Sigmoid colon (tissue), 7 donors: ENCODE measurements at places on chromosomes 13 and 19. TPM values are rescaled to one million over a fixed set of nuclear protein-coding genes. Genes with fewer than 3 reads are reported as not detected.
A peak's percentile ranks its signal among the peaks of the same experiment; 100 is the strongest.

DNA sequence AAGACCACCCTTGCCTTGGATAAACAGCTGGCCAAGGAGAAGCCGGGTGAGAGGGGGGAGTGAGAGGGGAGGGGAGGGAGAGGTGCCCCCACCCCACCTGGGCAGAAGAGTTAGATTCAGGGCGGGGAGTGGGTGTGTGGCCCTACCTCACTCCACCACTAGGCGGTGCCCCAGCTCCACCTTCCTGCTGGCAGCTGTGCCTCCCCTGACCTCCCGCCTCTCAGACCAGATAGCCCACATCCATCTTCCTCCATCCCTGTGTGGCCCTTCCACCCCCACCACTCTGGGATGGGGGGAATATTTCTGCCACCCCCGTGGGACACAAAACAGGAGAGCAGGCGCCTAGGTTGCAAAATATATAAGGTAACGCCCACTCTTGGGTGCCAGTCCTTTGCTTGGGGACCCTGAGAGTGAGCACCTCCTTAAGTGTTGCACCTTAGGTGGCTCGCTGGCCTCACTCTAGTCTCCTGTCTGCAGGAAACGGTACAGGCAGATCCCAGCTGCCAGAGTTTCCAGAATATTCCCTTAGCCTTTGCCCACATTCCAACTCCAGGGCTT is 13.8 kb upstream of the EHD2 start:
- no peak for DNase-seq

GRCh38 chr13:33452873-33453517 is 167.4 kb upstream of the STARD13 start:
- DNase-seq = peak; percentile 73

GRCh38 chr19:5103812-5104410 is 135.0 kb downstream of the KDM4B start:
- DNase-seq = no peak

GRCh38 chr13:89514534-89515312 is 1832.8 kb upstream of the MIR17HG start:
- no peak for DNase-seq

DNA sequence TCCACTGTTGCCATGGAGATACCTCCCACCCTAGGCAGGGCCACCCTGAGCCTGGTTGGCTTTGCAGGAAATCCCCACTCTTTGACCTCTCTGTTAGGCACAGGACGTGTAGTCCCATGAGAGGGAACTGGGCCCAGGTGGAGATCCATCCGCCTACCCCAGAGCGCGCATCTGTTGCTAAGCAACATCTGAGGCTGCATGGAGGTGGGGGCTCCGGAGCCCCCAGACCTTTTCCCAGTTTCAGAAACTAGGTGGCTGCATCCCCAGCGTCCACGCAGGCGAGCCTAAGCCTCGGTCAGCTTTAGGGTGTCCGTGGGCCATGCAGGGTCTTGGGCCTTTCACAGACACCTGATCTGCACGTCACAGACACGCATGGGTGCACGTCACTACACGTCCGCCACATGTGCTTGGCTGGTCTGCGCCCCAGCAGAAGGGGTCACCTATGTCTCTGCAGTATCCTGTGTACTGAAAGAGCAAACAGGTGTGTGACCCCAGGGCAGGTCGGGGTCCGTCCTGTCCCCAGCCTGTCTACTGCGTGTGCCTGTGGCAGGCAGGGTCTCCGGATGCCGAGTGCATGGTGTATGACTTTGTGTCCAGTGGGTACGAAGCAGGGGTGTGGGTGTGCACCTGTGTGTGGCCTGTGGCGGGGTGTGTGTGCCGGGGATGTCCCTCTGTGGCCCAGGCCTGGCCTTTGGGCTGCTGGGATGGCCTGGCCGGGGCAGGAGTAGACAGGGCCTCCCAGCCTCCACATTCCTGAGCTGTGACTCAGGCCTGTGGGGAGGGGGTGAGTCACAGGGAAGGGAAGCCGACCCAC is 4.1 kb upstream of the CIRBP start:
- DNase-seq = peak; percentile 93

- DNase-seq = no peak
These were observed 11.9 kb downstream of the GAS6 start for GRCh38 chr13:113851826-113852535.

- DNase-seq = no peak
These were observed 388.2 kb downstream of the GPC6 start for GRCh38 chr13:93614776-93615175.

Gene NLRP12
- polyA plus RNA-seq = not detected

- DNase-seq = peak; percentile 88
These were observed at the start of gene VWA8 for GRCh38 chr13:41960637-41961465. Gene VWA8 (minus strand): TSS chr13:41961109. CDS start chr13:41961015, 94 bp downstream.

- DNase-seq = no peak
These were observed 670.8 kb downstream of the PCDH17 start for GRCh38 chr13:58302349-58302748.

Gene LIM2
- not detected for polyA plus RNA-seq

DNA sequence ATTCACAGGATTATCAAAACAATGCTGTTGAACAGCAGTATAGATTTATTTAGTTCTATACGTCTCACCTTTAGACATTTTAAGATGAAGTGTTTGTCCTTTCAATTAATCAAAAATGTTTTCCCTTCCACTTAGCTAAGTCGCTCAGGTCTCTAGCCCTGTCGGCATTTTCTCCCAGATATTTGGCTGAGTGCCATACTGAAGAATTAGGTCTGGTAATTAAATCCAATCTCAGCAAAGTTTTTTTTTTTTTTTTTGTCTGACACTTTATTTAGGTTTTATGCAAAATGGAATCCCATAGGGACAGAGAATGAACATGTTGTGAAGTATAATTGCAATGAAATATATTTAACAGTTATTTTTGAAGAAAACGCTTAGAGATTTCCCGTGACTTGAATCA is 44.1 kb downstream of the RFC3 start:
- no peak for DNase-seq

Gene CLDN10
- polyA plus RNA-seq = not detected

DNA sequence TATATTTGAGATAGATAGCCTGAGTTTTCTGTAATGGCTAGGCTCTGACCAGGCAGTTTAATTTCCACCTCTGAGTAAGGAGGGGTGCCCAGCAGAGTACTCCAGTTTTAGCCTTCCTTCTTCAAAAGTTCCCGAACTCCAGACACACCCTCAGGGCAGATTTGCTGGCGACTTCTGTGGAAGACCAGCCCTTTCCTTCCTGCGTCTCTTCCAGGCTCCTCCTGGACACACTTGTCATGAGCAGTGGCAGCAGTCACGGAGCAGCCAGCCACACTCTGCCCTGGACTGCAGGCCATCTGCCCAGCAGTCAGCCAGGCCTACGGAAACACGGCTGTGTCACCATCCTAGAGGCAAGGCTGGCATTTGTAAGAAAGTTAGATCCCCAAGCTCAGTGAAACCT is 6.6 kb upstream of the FLT1 start:
- no peak for DNase-seq

Gene PABPC3
- 0.10 TPM for polyA plus RNA-seq

DNA sequence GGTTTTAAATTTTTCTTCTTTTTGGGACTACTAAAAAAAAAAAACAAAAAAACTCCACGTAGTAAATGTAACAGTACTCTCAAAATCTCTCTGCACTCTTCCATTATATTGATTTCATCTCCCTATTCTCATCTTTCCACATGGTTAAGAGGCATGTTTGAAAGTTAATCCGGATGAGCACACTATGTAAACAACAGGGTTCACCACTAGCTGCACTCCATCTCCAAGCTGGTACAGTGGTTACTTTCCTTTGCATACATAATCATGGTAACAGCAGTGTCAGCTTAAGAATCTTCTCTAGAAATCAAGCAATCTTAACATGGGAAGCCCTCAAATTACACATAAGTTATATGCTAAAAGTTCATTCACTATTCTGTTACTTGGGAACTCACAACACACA is 92.6 kb downstream of the MIPEP start:
- DNase-seq = no peak

Gene FAM216B
- polyA plus RNA-seq = not detected

- peak; percentile 97 for DNase-seq
These were observed 8.9 kb upstream of the TPM4 start for GRCh38 chr19:16067205-16067938.

- DNase-seq = no peak
These were observed 116.3 kb upstream of the SLC7A1 start for GRCh38 chr13:29711776-29712175.

Gene POSTN
- polyA plus RNA-seq = 6.0 TPM
